ENCODE measurements at places on chromosomes 7 and 10.

DNA sequence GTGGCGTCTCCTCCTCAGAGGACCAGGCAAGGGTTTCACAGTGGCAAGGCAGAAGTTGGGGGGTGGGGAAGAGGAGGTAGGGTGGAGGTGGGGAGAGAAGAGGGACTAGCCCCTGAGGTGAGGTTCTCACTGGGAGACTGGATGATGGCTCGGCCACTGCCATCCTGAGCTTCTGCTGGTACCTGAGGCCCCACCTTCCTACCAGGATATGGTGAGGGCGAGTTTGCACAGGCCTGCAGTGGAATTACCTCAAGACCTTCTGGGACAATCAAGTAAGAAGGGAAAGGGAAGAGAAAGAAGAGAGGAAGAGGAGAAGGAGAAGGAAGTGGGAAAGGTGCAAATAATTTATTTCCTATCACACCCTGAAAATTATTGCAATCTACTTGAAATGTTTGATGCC is 111.8 kb upstream of the GDF10 start:
- no peak for DNase-seq

DNA sequence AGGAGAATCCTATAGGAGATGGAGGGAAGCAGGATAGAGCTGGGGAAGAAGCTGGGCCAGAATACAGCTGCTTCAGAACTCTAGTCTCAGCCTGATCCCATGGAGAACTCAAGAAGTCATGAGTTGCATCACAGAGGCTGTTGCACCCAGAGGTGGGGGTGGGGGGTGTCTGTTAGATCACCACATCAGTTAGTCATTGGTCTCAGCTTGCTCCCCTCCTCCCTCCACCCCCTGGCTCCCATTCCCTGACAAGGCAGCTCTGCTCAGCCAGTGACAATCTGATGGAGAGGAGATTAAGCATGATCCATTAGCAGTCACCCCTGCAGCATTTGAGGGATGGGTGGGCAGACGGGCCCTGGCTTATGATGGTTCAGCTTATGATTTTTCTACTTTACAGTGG is 58.4 kb upstream of the FGL2 start:
- DNase-seq: no peak

DNA sequence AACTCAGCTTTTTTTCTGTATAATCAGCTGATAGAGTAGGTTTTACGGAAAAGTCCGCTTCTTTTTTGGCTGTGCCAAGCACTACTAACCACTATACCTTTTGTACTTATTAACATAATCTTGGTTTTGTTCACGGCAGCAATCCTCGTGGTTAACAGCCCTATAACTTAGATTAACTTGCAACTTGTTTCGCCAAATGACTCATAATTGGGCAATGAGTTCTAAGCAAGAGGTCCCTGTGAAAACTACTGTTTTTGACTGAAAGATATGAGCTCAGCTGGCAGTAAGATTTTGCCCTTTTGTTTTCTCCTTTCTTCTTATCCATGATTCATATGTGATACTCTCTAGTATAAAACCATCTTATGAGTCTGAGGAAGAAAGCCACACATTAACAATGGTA is 345.0 kb upstream of the PCDH15 start:
- DNase-seq: no peak

DNA sequence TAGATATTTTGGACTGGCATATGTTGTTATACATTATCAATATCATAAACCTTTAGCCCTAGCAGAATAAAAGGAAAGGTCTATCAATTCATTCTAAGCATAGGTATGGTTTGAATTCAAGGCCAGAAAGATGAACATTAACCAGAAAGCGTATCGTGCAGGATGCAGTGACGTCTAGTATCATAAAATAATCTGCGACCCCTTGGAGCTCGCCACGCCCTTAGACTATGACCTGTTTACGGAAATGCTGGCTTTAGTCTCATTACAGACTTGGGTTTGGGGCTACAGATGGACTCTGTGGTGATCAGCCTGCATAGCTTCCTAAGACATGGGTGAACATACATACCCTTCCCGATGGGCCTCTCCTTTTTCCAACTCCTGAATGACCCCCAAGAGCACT is 21.5 kb downstream of the INSYN2A start:
- DNase-seq: no peak

DNA sequence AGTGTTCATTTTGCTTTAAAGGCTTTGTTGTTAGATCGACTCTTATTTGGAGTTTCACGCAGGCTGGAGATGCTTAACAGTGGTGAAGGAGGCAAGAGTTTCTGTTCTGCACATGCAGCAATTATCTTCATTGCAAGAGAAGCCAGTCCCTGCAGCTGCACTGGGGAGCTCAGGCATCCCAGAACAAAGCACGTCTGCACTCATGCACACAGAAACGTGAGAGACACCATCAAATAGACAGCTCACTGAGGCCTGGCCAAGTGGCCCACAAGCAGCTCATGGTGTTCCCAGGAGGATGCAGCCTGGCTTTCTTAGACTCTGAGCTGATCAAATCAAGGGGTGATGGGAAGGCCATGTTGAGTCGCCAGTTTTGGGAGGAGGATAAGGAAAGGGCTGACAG is 246.1 kb downstream of the CREB5 start:
- DNase-seq: no peak

- DNase-seq: no peak
These were observed 47.4 kb upstream of the PRKAR1B start for GRCh38 chr7:774161-775109.

GRCh38 chr10:107915215-107915610 is 750.7 kb upstream of the SORCS1 start:
- no peak for DNase-seq

- DNase-seq: no peak
These were observed 78.1 kb upstream of the ANLN start for GRCh38 chr7:36311539-36311938.

DNA sequence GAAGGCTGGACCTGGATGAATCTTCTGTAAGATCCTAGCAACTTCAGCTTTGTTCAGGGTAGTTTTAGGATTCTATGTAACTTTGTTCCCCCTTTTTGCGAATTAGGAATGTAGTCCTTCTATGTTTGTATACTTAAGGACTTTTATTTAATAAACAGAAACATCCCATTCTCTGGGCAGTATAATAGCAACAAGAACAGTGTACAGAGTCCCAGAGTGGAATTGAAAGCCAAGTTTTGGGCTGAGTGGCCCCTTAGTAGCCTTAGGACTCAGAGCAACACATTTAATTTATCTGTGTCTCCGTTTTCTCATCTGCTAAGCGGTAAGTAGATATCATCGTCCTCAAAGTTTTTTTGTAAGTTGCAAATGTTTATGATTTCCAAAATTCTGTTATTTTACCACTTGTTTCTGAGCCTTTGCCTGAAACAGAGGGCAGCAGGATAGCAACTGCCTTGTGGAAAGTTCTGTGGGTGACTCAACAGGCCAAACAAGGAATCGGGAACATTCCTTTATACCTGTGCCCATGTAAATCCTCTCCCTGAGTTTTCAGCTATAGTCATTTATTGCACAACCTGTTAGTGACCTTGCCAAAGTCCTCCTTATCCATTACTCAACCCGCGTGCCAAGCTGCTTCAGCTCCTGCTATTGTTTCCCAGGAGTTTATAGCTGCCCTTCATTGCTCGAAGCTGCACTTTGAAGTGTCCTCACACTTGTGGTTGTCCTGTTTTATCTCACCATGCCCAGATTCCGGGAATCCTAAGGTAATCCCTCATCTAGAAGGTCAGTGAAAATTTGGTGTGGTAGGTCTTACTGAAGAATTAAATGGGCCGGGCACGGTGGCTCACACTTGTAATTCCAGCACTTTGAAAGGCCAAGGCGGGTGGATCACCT is 199.1 kb upstream of the AHR start:
- no peak for DNase-seq

- DNase-seq: no peak
These were observed 43.1 kb downstream of the MINPP1 start for GRCh38 chr10:87547734-87548311.

DNA sequence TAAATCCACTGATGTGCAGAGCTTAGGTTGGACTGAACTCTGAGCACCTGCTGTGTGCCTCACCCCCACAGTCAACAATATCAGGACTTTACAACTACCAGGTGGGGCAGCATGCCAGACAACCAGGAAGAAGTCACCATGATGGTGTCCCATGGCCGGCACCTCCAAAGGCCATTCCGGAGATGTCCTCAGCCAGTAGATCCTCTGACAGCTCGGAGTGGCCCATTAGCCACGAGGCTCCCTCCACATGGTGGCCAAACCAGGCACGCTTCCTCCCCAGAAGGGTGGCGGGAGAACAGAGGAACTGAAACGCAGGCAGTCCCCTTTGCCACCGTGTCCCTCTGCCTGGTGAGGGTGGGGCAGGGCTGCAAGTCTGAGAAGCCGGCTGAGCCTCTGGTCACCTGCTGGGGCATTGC is 390.0 kb downstream of the TNS3 start:
- no peak for DNase-seq

GRCh38 chr7:127979113-127979727 is 52.0 kb downstream of the LRRC4 start:
- no peak for DNase-seq

DNA sequence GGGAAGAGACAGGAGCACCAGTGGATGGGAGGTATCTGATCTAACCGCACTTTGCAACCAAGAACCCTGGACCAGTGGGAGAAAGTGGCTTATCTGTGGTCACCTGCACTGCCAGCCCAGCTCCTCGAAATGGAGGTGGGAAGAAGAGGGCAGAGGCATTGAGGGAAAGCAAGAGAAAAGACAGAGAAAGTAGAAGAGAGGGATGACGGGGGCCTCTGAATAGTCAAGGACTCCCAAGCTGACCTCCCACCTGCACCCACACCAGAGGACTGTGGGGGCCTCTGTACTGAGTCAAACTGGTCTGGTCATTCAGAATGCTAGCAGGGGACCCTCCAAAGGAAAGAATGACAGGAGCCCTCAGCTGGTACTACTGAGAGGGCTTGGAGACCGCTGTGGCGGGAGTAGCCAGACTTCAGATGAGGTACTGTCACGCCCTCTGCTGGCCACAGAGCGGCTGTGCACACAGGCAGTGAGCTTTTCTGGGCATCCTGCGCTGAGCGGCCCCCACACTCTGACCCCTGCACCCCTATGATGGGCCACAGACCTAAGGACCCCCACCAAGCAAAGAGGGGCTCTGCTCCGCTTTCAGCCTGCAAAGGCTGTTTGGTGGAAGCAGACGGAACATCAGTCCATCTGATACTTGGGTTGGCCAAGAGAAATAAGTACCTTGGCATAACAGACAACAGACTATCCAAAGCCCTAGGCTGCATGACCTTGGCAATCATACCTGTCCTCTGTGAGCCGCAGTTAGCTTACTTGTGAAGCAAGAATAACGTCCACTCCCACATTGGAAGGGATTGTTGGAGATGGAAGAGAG is 112.9 kb downstream of the COL13A1 start:
- peak; percentile 8 for DNase-seq

GRCh38 chr7:157622408-157623205 is 285.8 kb downstream of the DNAJB6 start:
- no peak for DNase-seq

DNA sequence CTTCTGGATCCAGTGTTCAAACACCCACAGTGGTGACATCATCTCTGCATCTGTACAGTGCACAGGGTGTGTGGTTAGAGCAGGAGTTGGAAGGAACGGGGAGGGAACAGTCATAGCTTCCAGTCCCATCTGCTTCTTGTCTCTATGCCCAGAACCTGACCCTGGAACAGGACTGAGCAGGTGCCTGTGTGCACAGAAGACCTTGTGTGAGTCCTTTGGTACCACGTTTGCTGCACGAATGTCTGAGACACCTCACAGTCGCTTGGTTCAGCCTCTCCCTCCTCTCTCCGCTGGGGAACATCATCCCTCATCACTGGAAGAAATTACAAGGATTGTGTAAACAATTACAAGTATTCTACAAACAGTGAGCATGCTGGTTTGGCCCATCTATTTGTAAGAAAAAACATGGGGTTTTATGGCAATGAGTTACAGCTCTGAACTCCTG is 243.0 kb upstream of the KLF6 start:
- no peak for DNase-seq

DNA sequence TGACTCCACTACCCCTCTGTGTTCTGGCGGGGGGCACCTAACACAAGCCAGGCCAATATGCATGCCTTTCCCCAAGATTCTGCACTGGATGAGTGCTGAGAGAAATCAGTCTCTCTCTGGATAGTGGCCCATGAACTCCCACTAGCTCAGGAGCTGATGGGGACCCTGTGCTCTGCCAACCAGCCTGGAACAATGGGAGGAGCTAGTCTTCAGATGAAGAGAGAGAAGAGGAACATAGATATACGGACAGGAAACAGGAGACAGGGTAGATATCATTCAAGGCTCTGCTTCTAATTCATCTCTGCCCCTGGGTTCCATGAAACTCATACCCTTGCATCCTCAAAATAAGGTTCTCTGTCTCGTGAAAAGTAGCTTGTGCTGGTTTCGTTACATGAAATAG is 27.9 kb upstream of the PLXNA4 start:
- DNase-seq: no peak

- no peak for DNase-seq
These were observed 69.7 kb upstream of the ANTXRL start for GRCh38 chr10:46216836-46217751.

DNA sequence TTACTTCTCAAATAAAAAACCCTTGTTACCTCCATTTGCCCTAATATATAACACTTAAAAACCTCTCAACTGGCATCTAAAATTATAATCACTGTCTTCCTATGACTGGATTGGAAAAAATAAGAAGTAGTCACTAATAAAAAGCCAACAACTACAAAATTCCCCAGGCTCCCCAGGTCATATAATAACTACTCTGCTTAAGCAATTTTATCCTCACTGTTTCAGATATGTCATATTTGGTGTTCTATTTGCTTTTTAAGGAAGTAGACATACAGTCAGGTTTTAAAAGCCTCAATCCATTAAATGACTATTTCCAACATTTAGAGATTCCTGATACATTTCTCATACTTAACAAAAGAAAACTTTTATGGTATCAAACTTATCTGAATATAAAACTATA is 2.4 kb downstream of the H2AZ2 start:
- DNase-seq: no peak

DNA sequence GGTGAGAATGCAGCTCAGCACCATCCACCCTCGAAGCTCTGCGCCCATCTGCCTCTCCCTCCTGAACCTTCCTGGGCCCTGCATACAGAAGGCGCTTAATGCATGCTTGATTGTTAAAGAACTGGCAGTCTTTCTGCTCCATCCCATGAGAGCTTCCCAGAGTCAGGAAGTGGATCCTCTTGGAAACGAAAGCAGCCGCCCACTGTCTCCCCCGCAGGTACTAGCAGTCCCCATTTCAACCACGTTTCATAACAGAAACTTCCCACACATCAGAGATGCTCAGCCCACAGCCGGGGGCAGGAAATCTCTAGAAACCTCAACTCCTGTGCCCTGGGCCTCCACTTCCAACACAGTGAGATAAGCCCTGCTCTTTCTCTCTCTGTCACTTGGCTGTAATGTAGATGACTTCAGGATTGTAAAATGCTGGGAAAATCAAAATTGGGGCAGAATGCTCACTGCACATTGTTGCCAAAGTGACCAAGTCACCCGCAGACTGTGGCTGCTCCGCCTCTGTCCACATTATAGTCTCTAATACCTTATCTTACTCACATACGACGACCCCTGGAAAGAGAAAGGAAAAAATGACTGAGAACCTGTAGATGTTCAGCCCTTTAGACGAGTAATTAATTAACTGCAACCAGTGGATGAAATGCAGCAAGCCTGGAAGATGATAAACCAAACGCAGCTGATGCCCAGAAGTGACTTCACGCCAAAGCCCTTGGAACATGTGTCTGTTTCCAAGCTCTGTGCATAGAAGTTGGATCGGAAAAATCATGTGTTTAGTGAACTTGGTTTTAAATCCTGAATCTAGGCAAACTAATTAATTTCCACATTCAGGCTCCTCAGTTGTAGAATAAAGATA is 28.5 kb downstream of the GSDME start:
- DNase-seq: no peak

Data from HS-27A (cell line).